ENCODE measurements at places on chromosomes 1 and 21.

GRCh38 chr1:230463760-230464159 is 37.6 kb upstream of the PGBD5 start:
- no peak for DNase-seq

DNA sequence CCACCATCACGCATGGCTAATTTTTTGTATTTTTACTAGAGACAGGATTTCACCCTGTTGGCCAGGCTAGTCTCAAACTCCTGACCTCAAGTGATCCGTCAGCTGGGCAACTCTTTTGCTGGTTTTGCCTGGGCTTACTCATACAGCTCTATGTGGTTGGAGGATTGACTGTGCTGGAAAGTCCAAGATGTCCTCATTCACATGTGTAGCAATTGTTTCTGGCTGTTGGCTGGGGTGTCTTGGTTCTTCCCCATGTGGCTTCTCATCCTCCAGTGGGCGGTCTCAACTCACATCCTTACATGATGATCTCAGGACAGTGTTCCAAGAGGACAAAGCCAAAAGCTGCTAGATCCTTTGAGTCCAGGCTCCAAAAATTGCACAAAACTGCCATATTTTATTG is 53.3 kb downstream of the TEX35 start:
- no peak for DNase-seq

- DNase-seq, result no peak
Measured at GRCh38 chr1:109498161-109498801, 4.4 kb downstream of the CYB561D1 start.

DNA sequence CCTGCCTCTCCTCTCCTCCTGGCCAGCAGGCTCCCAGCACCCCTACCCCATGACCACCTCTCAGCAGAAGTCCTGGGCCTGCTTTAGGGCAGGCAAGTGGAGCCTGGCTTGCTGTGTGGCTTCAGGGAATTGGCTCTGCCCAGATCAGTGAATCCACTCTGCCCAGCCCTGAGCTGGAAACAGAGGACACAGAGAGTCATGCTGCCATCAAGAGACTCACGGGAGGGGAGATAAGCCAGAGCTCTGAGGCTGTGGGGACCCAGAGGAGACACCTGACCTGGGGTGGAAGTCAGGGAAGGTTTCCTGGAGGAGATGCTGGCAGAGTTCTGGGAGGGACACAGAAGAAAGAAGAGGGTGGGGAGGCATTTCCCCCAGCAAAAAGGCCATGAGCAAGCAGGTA is 54.2 kb downstream of the GLIS1 start:
- DNase-seq, result no peak

DNA sequence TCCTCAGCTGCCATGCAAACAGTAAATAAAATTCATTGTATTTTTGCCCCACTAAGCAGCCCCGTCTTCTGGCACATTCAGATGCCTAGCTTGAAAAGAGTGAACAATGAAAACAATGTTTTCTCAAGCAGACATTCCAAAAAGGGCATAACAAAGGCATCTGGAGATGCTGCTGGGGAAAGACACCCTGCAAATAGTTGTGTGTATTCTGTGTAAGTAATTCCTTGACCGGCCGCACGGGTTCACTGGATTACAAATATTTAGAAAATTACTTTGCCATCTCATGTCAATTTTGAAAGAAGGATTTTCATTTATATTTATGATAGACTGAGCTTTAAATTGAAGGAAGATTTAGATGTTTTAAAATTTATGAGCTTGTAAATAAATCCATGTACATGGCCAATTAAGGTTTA is 142.2 kb downstream of the SLC45A1 start:
- DNase-seq, result no peak

GRCh38 chr1:184615301-184615700 is 139.4 kb downstream of the EDEM3 start:
- DNase-seq, result no peak

DNA sequence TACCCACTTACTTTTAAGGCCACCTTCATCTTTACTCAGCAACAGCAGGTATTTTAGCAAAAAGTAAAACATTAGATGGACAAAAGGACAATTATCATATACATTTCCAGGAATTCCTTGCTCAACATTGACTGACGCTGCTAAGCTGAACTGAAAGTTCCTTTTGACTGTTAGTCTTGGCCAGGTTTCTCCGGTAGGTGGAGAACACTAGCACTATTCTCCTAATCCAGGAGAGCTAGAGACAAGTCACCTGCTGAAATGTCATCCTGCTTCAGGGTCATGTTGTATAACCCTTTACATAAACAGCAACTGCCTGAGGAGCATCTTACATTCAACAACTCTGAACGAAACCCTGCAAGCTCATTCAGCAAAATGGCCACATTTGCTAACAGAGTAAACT is 109.0 kb upstream of the ESRRG start:
- DNase-seq, result no peak
